ENCODE measurements at places on chromosomes 1 and 21. TPM values are rescaled to one million over a fixed set of nuclear protein-coding genes. Genes with fewer than 3 reads are reported as not detected.
A peak's percentile ranks its signal among the peaks of the same experiment; 100 is the strongest.

DNA sequence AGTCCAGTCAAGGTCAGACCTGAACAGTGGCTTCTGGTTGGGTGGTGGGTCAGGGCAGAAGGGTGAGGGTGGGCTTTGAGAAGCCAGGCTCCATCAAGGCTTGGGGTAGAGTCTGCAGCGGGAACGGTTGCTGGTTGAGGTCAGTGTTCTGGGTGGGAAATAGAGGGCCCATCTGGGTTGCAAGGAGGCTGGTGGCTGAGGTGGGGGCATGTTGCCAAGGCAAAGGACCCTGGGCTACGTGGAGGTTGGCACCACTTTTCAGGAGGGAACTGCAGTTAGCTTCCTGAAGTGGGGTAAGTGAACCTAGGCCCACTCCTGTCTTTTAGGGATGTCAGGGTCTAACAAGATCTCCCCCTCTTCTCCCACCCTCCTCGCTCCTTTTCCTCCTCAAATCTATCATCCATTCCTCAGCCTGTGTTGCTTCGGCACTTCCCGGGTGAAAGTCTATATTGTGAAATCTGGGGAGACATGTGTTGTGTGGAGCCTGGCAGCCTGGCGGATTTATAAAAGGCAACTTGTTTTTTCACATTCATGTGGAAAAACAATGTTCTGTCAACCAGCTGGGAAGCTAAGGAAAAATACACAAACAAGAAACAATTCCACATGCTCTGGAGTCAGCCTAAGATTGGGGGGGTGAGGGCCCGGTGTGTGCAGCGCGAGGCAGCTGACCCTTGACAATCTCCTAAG lies 1.5 kb downstream of the IL22RA1 start:
- H3K36me3 ChIP-seq, result no peaks in the 10 kb centered on the region
- DNase-seq, result no peak
- no peak overlapping the region for H3K27ac ChIP-seq
- no peaks in the 10 kb centered on the region for H3K27me3 ChIP-seq

DNA sequence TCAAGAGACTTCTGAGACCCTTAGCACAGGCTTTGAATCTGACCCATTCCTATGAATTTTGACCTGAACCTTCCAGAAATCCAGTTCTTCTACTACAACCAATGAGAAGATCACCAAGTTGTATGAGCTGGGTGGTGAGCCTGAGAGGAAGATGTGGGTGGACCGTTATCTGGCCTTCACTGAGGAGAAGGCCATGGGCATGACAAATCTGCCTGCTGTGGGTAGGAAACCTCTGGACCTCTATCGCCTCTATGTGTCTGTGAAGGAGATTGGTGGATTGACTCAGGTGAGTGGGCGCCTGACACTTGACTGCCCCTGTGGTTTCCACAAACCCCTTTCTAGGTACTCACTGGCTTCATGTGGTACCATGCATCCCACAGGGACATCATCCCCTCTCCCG lies 20.0 kb upstream of the PIGV start:
- peak overlapping the region; percentile 4 for H3K27ac ChIP-seq
- H3K4me3 ChIP-seq, result no peak overlapping the region
- no peaks in the 10 kb centered on the region for H3K4me1 ChIP-seq
- no peak for DNase-seq

- no peaks in the 10 kb centered on the region for H3K27me3 ChIP-seq
- no peak overlapping the region for H3K27ac ChIP-seq
- DNase-seq, result no peak
- no peak overlapping the region for H3K4me3 ChIP-seq
- H3K36me3 ChIP-seq, result no peaks in the 10 kb centered on the region
Measured at GRCh38 chr1:242162140-242162539, 163.2 kb upstream of the MAP1LC3C start.

- no peak overlapping the region for H3K27ac ChIP-seq
- H3K4me1 ChIP-seq, result peaks cover 8% of the 10 kb centered on the region
- DNase-seq, result no peak
- no peaks in the 10 kb centered on the region for H3K36me3 ChIP-seq
Measured at GRCh38 chr1:30526652-30527345, 196.6 kb downstream of the MATN1 start.

- no peak overlapping the region for H3K27ac ChIP-seq
- no peak for DNase-seq
- no peak overlapping the region for H3K4me3 ChIP-seq
- H3K36me3 ChIP-seq, result no peaks in the 10 kb centered on the region
- H3K4me1 ChIP-seq, result no peaks in the 10 kb centered on the region
Measured at GRCh38 chr1:242824435-242824834, 299.9 kb upstream of the PLD5 start.

DNA sequence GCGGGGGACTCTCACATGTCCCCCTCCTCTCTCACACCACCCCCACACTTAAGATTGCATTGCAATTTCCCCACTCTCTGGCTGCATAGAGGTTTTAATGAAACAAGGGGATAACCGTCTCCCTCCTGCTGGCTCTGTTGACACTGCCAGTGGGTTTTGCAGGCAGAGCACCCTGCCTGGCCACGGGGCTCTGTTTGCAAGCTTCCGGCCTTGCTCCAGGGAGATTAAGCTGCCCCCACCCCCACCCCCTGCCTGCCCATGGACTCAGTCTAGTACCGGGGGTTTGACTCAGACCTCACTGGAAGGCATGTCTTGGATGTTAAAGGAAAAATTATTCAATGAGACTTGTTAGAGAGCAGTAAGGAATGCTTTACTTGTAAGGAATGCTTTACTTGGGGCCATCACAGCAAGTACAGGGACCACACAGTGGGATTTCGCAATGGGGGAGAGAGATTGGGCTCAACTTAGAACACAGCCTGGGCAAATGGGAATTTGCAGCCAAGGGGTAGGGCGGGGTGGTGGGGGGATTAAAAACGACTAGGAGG lies 101.0 kb downstream of the AJAP1 start:
- H3K27ac ChIP-seq, result no peak overlapping the region
- H3K4me3 ChIP-seq, result no peak overlapping the region
- no peak for DNase-seq
- H3K36me3 ChIP-seq, result no peaks in the 10 kb centered on the region

- no peak for DNase-seq
- H3K27ac ChIP-seq, result no peak overlapping the region
- no peaks in the 10 kb centered on the region for H3K36me3 ChIP-seq
Measured at GRCh38 chr21:37276377-37276776, 9.2 kb upstream of the VPS26C start.

GRCh38 chr1:64116537-64116936 lies 86.9 kb upstream of the UBE2U start:
- no peaks in the 10 kb centered on the region for H3K36me3 ChIP-seq
- no peaks in the 10 kb centered on the region for H3K4me1 ChIP-seq
- no peak overlapping the region for H3K27ac ChIP-seq
- no peak for DNase-seq

GRCh38 chr1:33997127-33998036 lies 133.5 kb downstream of the HMGB4 start:
- no peaks in the 10 kb centered on the region for H3K36me3 ChIP-seq
- DNase-seq, result no peak
- no peaks in the 10 kb centered on the region for H3K27me3 ChIP-seq
- no peaks in the 10 kb centered on the region for H3K4me1 ChIP-seq
- no peak overlapping the region for H3K4me3 ChIP-seq

- H3K27ac ChIP-seq, result no peak overlapping the region
- H3K36me3 ChIP-seq, result no peaks in the 10 kb centered on the region
- H3K4me3 ChIP-seq, result no peak overlapping the region
- H3K27me3 ChIP-seq, result no peaks in the 10 kb centered on the region
- no peak for DNase-seq
Measured at GRCh38 chr1:89971600-89971999, 23.3 kb upstream of the ZNF326 start.

DNA sequence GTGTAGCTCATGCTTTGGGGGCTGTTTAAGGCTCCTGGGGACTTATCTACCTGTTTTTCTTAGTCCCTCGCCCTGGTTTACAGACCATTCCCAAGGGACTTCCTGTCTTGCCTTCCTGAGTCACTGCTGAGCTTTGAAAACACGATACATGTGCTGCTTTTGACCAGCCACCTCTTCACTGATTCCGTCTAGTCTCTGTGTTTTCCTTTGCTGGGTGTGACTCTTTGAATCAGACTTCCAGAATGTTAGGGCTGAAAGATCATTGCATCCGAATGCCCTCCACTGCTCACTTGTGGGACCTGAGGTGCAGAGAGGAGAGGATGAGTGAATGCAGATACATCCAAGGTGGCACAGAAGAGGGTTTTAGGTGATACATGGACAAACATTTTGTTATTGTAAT lies 35.4 kb upstream of the CITED4 start:
- H3K36me3 ChIP-seq, result no peaks in the 10 kb centered on the region
- no peak overlapping the region for H3K4me3 ChIP-seq
- no peak for DNase-seq
- peaks cover 11% of the 10 kb centered on the region for H3K4me1 ChIP-seq
- H3K27ac ChIP-seq, result no peak overlapping the region

DNA sequence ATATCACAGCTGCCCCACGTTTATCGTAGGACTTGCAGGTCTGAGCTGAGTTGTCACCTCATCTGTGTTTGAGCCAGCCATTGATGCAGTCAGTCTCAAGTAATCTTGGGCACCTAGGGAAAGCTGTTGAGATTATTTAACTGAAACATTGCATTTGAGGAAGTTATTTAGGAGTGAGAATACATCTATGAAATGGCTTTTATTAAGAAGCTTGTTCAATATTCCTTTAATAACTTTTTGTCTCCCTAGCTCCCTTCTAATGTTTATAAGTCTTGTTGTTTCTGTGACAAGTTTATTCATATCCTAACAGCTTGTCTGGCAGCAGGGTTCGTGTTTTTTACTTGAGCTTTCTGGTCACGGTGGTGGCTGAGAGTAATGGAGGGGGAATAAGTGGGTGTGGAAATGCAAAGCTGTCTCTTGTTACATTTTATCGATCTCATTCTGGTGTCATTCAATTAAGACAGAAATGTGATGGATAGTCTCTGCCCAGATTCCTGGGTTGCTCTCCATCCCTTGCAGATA lies 555.9 kb downstream of the USP25 start:
- H3K36me3 ChIP-seq, result no peaks in the 10 kb centered on the region
- no peak for DNase-seq
- no peaks in the 10 kb centered on the region for H3K4me1 ChIP-seq

Gene SELL
- total RNA-seq, result 0.55 TPM

Gene ILDR2
- 7.1 TPM for total RNA-seq

Gene PROK1
- not detected for total RNA-seq

Gene F13B
- not detected for total RNA-seq

Gene S100PBP
- total RNA-seq, result 30.3 TPM

Gene PDC
- total RNA-seq, result not detected

Gene WNT9A
- 8.7 TPM for total RNA-seq

Gene CD84
- 2.6 TPM for total RNA-seq

Gene SIK1
- total RNA-seq, result not detected

Gene DDX20
- total RNA-seq, result 30.9 TPM

Gene ITLN2
- not detected for total RNA-seq

Gene CTSE
- total RNA-seq, result not detected

Gene CFAP57
- total RNA-seq, result not detected
